ENCODE measurements at places on chromosomes 11 and 22.

GRCh38 chr22:40637183-40638150 is 948 bp upstream of the MRTFA start:
- DNase-seq = no peak

- no peak for DNase-seq
Measured at GRCh38 chr11:95514416-95515110, 275.0 kb downstream of the FAM76B start.

DNA sequence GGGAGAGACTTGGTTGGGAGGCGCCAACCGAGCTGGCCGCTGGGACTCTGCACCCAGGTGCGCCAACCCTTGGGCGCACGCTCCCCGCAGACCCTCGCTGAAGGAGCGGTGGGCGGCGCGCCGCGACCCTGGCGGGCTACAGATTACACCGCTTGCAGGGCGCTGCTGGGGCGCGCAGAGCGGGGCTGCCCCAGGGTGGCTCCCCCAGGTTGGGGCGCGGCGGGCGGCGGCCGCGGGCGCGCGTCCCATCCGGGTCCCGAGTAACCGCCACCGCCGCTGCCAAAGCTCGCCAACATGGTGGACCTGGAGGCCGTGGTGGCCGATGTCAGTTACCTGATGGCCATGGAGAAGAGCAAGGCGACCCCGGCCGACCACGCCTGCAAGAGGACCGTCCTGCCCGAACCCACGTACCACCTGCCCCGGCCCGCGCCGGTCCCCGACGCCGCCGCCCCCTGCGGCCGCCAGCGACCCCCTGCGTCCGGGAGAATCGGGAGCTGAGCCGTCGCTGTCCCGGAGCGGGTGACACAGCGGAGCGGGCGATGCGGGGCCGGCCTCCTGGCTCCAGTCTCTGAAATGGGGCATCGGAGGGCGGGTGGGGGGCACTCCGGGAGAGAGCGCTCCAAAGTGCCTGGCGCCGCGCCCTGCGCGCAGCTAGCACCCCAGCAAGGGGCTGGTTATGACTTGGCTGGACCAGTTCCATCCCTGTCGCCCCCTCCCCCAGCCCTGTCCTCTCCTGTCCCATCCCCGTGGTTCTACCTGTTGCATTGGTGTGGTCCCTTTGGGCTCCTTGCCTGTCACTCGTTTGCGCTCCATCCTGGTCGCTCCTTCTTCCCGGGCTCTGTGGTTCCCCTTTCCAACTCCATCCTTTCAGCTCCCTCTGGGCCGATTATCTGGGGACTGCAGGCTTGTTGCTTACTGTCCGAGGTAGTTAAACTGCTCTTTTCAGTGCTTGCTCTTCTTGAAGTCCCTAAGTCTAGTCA is 143.3 kb upstream of the GRK3 start:
- DNase-seq = no peak

DNA sequence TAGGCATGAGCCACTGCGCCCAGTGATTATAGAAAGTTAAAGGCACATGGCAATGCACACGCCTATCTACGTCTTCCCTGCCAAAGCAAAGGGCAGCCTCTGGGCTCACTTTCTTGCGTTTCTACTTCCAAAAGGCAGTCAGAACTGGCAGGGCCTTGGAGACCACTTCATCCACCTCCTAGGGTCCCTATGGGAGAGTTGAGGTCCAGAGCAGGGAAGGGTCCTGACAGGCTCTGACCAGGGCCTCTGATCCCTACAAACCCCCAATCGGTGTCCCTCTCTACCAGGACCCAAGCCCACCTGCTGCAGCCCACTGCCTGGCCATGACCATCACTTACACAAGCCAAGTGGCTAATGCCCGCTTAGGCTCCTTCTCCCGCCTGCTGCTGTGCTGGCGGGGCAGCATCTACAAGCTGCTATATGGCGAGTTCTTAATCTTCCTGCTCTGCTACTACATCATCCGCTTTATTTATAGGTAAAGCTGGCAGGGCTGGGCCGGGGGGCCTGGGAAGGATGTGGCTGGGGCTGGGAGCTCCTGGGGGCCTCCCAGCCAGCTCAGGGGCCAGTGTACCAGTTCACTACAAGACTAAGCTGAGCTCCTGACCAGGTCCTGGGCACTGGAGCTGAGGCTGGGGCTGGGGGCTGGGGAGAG is 1.5 kb downstream of the BEST1 start:
- DNase-seq = no peak

DNA sequence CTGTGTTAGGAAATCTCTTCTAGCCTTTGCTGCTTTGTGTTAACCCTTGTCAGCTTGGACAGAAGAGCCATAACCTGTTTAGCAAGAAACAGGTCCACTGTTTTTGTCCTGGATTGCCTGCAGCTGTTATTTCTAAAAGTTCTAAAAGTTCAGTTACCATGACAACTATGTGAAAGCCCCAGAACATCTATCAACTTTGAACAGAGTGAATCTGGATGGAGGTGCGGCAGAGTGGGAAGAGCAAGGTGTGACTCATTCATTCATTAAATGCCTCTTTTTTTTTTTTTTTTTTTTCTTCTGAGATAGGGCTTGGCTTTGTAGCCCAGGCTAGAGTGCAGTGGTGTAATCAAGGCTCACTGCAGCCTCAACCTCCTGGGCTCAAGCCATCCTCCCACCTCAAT is 50.5 kb downstream of the RBX1 start:
- no peak for DNase-seq

Data from cerebellar nuclear complex (tissue), 1 donor.